ENCODE measurements at places on chromosomes 7 and 10. TPM values are rescaled to one million over a fixed set of nuclear protein-coding genes. Genes with fewer than 3 reads are reported as not detected.

GRCh38 chr10:91460681-91461080, 50.5 kb downstream of the HECTD2 start:
- DNase-seq: no peak
- H3K27ac ChIP-seq: no peak overlapping the region
- no peaks in the 10 kb centered on the region for H3K27me3 ChIP-seq
- H3K4me1 ChIP-seq: no peaks in the 10 kb centered on the region

DNA sequence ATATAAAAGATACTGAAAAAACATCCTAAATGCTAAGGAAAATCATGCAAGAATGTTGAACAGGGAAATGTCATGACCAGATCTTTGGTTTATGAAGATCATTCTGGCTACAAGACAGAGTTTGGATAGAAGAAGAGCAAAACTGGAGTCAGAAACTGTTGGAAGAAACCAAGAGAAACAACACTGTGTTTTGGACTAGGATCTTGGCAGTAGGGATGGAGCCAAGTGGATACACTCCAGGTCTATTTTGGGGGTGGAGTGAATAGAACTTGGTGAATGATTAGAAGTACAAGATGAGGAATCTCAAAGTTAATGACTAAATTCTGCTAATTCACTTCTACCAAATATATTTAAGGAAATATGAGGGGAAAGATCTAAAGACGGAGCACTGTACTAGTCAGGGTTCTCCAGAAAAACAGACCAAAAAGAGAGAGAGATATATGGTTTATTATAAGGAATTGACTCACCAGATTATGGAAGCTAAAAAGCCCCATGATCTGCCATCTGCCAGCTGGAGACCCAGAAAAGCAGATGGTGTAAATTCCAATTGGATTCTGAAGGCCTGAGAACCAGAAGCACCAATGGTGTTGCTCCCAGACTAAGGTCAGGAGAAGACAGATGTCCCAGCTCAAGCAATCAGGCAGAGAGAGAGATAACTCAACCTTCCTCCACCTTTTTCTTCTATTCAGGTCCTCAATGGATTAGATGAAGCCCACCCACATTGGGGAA, 254.9 kb downstream of the TRIL start:
- DNase-seq: no peak
- H3K4me1 ChIP-seq: peaks cover 58% of the 10 kb centered on the region
- H3K27ac ChIP-seq: peak overlapping the region; percentile 78
- H3K27me3 ChIP-seq: peaks cover 5% of the 10 kb centered on the region

The ASAH2 gene
- 11.3 TPM for total RNA-seq

The TRAPPC14 gene
- 42.4 TPM for total RNA-seq

GRCh38 chr7:133955208-133955607, 171.9 kb upstream of the LRGUK start:
- no peak overlapping the region for H3K4me3 ChIP-seq
- H3K36me3 ChIP-seq: no peaks in the 10 kb centered on the region
- H3K27ac ChIP-seq: no peak overlapping the region
- peaks cover 8% of the 10 kb centered on the region for H3K27me3 ChIP-seq
- no peak for DNase-seq

GRCh38 chr10:91415816-91416215, 5.7 kb downstream of the HECTD2 start:
- peaks cover 5% of the 10 kb centered on the region for H3K27me3 ChIP-seq
- no peak overlapping the region for H3K4me3 ChIP-seq
- DNase-seq: no peak

The SPAG6 gene
- not detected for total RNA-seq

The LIPJ gene
- 0.22 TPM for total RNA-seq

Measured in glutamatergic neuron (in vitro differentiated cells).